ENCODE measurements at places on chromosomes 3 and 15.
A peak's percentile ranks its signal among the peaks of the same experiment; 100 is the strongest.

DNA sequence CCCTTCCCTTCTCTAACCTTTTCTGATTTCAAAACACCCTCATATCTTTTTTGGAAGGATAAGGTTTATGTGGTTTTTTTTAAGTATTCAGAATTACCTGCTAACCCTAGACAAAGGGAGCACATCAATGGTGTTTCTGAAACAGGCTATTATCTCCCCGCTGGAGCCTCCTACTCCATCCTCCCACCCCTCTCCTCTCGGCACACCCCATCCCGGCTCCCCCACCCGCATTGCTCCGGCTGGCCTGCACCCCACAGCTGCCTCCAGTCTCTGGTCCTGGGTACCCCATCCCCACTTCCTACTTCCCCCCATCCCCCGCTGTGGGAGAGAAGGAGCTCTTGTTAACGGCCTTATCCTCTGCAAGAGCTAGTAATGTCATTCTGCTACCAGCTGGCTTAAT, 59.2 kb downstream of the PDIA5 start:
- DNase-seq = peak; percentile 31

GRCh38 chr3:184616436-184616835, 54.9 kb downstream of the EPHB3 start:
- DNase-seq = no peak

DNA sequence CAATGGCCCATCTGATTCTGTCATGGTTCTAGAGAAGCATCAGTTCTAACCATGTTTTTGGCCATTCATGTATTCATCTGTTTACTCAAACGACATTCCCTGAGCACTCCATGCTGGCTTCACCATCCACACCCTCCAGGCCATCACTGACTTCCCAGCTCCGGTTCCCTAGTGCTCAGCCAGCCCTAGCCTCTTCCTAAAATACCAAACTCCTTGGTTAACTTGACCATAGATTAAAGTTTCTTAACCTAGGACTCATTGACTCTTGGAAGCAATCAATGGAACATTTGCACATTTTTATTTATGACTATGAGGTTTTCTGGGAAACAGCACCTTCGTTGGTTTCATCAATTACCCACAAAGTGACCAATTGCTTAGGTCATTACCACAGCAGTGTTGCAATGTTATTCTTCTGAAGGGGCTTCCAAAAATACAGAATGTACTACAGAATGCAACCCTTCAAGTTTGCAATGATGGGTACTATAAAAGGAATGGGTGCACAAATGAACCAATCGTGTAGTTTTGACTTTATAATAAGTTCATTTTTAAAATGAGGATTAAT, 27.2 kb upstream of the SLC25A36 start:
- DNase-seq = no peak

DNA sequence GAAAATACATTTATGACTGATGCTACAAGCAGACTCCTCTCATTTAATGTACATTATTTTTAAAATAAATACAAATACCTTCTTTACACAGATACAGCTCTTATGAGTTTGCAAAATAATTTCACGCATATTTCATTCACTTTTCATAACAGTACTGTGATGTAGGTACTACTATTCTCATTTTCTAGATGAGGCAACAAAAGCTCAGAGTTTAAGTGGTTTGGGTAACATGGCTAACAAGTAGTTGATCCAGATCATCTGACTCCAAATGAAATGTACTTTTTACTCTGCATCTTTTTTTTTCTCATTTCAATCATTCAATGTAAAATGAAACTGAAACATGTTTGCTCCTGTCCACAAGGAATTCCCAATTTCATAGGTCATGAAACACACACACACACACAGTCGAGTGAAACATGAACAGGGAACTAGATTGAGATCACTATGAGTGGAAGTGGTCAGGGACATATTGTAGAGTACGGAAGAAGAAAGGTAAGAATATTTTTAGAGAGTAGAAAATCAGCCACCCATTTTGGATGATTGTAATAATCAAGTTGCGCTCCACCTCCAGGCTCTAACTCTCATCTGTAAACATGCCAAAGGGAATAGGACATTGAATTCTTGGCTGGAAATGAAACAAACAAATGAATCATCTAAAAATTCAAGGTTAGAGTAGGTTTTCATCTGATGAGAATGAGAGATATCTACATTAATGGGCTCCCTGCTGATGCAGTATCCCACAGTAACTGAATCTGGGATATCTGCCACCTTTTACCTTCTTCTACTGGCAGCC, 92.4 kb downstream of the CLDN1 start:
- DNase-seq = no peak

DNA sequence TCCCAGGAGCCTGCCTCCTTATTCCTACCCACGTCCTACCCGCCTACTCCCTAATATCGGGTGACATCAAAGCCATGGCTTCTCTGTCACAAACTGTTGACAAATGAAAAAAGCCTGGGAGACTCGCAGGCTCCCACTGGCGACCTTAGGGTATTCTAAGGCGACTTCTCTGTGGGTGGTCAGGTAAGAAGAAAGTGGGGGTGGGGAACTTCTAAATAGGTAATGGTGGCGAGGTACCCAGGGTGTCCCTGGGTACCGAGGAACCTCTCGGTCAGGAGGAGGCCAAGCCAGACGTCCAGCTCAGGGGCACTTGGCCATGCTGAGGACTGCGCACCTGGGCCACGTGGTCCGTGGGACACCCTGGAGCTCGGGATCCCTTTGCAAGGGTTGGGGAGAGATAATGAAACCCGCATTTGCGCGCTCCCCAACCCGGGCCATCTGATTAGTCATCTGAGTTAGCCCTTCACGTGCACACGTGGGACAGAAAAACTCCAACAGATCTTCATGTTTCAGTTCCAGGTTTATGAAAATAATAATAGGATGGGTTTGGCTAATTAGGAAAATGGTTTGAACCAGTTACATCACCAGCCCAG, 78.2 kb downstream of the NR2F2 start:
- DNase-seq = no peak

GRCh38 chr15:81939604-81940440, 106.0 kb downstream of the MEX3B start:
- DNase-seq = peak; percentile 7

DNA sequence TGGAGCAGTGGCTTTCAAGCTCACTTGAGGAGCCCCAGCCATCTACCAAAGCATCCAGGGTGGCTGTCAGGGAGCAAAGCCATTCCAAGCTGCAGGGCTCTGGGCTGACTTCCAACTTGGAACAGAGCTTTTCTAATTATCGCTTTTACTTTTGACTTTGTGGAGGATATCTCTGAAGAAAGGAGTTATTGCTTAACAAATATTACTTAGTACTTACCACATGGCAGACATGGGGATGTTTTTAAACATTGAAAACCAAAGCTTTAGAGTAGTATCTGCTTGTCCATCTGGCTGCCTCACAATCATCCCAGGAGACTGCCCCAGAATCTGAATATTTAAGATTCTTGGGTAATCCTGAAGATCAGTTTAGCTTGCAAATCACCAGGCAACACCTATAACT, 8.9 kb downstream of the TAGLN3 start:
- DNase-seq = no peak

GRCh38 chr3:144879701-144880100, 908.1 kb downstream of the DIPK2A start:
- no peak for DNase-seq

DNA sequence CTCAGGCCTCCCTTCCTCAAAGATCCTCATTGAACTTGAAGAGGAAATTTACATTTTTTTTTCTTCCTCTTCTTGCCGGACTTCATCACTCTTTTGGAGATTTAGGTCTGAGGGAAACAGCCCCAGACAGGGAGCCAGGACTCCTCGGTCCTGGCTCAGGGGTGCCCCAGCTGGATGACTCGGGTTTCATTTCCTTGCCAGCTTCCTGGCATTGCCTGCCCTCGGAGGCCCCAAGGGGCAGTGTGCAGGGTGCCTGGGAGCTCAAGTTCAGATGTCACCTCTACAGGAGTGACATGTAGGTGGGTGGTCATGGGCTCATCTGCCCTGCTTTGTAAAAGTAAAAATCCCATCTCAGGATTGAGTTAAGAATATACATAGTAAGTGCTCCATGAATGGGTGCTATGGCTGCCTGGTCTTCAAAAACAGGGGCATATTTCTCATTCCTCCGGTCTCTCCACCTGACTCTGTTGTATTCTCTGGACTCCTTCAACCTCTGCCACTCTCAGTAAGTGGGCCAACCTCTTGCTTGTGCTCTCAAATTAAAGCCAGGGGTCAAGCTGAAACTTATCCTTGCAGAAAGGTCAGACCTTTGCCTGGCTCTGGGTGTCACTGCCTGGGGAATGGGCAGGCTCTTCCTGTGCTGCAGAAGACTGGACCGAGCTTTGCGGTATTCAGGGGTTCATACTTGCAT, 51.8 kb downstream of the SMAD6 start:
- DNase-seq = no peak

- no peak for DNase-seq
Observed at GRCh38 chr3:64016941-64017620, 6.2 kb downstream of the PSMD6 start.

DNA sequence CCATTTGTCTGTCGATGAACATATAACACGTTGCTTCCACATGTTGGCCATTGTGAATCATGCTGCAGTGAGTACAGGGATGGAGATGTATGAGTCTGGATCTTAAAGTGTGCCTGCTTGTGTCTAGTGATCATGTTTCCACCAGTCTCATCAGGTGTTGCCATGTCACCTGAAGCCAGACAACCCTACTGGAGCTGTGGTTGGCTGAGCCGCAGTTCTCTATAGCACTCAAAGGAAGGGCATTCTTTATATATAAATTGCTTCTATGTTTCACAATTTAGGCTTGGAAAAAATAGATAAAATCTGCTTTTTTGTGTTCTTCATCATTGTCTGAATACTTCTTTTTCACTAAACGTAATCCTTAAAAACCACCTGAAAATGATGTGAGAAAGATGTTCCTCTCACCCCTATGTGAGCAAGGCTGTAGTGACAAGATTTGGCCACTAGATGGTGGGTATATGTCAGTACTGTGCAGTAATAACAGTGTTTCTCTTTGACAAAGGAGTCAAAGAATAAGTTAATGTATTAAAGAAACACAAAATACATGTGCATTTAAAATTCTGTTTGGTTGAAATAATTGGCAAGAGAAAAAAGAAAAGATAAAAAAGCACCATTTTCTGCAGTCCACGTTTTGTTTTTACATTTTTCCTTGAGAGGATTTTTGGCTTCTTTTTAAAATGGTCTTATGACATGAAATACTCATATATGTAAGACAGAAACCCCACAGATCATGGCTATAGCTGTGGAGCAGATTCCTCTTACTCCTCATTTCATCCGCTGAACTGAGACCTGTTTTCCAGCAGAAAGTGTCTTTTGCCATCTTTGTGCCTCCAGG, 394.5 kb upstream of the DPPA4 start:
- peak; percentile 42 for DNase-seq

- DNase-seq = no peak
Observed at GRCh38 chr3:168307893-168308292, 212.2 kb upstream of the GOLIM4 start.

GRCh38 chr3:70774641-70775040, 462.2 kb upstream of the MDFIC2 start:
- DNase-seq = no peak

GRCh38 chr15:96428742-96429141, 98.2 kb downstream of the NR2F2 start:
- DNase-seq = no peak

GRCh38 chr3:29065211-29065785, 215.6 kb upstream of the RBMS3 start:
- DNase-seq = peak; percentile 70

DNA sequence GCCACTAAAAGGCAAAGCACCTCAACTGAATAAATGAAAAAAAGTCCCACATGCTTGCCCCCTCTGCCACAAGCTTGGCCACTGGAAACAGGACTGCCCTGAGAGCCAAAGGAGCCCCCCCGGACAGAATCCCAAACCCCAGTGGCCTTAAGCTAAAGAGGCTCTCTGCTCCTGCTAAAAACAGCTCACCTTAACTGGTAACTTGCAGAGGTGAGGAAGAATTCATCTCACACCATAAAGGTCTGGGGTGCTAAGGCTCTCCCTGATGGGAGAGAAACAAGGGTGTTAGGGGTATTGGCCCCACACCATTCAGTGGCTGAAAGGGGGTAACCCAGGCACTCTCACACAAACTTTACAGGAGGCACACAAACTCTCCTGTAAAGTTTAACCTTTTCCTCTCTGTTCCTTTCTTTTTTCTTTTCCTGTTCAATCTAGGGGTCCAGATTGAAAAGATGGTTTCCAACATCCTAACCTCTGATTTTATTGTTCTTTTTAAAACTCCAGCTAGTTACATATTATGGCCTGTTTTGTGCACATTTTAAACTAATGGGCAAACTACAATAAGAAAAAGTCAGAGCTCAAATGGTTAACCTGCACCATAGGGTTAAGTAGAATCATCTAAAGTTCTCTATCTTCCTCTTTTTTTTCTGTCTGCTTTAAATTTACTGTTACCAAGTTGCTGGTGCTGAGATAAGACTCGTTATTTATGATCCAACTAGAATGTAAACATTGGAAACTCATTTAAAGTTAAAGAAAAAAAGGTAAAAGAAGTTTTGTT, 19.9 kb downstream of the TRANK1 start:
- no peak for DNase-seq

DNA sequence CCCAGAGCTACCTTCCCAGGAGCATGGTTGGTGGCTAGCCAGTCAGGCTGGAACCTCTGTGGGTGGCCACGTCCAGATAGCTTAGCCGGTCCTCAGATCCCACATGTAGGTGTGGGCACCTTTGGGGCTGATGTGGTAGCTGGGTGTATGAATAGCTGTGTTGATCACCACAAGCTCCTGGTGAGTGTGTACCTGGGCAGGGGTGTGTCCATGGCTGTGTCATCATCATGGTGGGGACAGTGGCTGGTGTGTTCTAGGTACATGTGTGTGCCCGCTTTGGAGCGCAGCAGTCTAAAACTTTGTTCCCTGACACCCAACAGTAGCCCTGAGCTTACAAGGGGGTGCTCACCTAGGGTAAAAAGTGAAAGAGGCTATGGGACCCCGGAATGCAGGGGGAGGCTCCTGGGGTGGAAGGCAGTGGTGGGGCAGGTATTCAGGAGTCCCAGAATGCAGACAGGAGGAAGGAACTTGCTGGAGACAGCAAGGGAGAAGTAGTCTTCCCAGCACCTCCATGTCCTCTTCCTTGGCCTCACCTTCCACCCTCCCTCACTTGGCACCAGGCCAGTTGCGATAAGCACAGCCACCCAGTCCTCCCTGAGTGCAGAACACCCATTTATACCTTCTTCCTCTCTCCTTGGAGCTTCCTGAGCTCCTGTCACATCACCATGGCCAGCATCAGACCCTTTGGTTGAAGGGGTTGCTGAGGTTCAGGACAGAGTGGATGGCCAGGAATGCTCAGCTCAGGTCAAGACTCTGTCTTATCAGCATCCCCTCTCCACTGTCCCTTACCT, 1.2 kb downstream of the CISH start:
- DNase-seq = no peak

- no peak for DNase-seq
Observed at GRCh38 chr3:112653881-112654300, 12.9 kb upstream of the CCDC80 start.

GRCh38 chr3:187292631-187293515, 1.3 kb upstream of the MASP1 start:
- DNase-seq = no peak

Data from NCI-H524 (cell line).